Stimulated activated CD4-positive, alpha-beta T cell treated with anti-CD3 and anti-CD28 coated beads, TNF-alpha, amount 100 ng/mL, for 1 hour (primary cell): ENCODE measurements at places on chromosomes 7 and 10.
A peak's percentile ranks its signal among the peaks of the same experiment; 100 is the strongest.

DNA sequence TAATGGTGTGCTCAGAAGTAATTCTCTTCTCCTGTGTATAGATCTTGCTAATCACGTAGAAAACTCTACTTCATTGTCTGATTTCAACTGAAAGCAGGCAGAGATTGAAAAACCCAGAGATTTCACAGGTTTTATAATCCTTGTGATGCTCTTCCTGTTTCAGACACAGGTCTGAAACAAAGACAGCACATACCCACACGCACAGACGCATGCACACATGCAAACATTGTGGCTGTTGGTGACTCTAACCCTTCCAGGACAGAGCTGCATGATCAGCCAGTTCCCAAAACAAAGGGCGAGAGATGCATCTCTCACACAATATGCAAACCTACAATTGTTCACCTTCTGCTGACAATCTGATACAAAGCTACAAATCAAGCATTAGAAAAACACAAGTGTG is 11.1 kb upstream of the TFEC start:
- no peak for DNase-seq

- DNase-seq: peak; percentile 27
Measured at GRCh38 chr7:5596046-5596895, 172.6 kb upstream of the TNRC18 start.

- no peak for DNase-seq
Measured at GRCh38 chr7:13050703-13051102, 363.3 kb downstream of the ARL4A start.

GRCh38 chr10:133378251-133379096 is 588 bp upstream of the PAOX start:
- no peak for DNase-seq

- no peak for DNase-seq
Measured at GRCh38 chr7:2134740-2135139, 98.0 kb downstream of the MAD1L1 start.

GRCh38 chr10:67836488-67836887 is 1.5 kb downstream of the DNAJC12 start:
- no peak for DNase-seq

- no peak for DNase-seq
Measured at GRCh38 chr7:24885716-24886115, 94.3 kb downstream of the OSBPL3 start.

DNA sequence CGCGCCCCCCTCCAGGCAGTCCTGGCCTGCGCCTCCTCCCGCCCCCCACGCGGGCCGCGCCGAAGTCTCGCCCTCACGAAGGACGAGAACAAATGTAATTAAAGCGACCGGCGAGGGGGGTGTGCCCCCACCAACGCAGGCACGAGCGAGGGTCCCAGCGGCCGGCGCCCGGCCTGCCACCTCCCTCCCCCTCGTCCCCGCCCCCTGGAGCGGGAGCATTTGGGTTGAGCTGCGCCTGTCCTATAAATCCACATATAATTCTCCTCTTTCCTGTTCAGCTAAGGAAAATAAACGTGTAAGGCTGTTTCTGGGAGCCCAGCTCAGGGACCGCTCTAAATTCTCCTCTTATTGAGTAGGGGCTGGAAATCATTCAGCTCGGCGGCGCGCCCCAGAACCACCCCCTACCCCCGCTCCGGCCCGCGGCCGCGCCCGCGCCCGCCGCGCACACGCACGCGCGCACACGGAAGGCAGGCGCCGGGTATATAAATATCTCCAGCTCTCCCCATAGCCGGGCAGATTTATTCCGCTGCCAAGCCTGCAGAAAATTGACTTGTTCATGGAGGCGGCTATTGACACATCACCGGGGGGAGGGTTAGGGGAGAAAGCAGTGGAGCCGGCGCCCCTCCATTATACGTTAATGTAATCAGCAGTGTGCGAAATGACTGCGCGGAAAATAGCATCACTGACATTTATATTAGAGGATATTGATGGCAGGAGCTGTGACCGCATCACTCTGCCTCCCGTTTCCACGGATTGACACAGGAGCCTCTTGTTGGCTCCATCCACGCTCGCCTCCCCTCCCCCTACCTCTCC is 61.6 kb upstream of the BTRC start:
- DNase-seq: no peak

DNA sequence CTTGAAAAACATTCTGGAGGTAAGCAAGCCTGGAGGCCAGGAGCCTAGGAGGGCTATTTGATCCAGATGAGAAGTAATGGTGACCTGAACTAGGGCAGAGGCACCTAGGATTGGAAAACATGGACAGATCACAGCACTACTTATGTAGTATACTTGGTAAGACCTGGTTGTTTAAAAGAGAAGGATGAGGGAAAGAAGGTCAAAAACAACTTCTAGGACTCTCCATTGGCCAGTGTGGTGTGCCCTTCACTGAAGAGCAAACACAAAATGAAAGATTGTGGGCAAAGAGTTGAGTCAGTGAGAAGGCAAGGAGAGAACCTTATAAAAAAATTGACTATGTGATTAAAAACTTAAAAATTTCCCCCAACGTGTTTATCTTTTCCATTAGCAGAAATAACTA is 14.3 kb downstream of the ANKRD1 start:
- no peak for DNase-seq

DNA sequence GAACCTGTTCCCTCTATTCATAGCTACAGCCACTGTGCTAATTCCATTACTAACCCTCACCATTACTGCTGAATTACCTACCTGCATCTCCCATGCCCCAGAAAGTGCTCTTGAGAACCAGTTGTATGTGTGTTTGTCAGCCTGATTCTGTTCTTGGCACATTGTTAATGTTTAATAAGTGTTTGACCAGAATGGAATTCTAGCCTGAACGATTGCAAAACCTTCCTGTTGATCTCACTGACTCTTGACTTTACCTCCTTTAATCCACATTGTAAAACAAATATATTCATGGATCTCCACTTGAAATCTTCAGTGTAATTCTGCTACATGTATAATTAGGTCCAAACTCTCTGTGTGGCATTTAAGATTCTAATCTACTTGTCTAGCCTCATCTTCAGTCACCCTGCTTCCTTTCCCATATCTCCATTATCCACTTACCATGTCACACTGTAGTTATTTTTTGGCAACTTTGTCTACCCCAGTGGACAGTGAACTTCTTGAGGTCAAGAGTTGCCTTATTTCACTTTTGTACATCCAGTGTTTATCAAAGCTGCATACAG is 4.9 kb downstream of the ZNF277 start:
- no peak for DNase-seq

GRCh38 chr7:4013793-4014192 is 668.3 kb upstream of the FOXK1 start:
- no peak for DNase-seq

DNA sequence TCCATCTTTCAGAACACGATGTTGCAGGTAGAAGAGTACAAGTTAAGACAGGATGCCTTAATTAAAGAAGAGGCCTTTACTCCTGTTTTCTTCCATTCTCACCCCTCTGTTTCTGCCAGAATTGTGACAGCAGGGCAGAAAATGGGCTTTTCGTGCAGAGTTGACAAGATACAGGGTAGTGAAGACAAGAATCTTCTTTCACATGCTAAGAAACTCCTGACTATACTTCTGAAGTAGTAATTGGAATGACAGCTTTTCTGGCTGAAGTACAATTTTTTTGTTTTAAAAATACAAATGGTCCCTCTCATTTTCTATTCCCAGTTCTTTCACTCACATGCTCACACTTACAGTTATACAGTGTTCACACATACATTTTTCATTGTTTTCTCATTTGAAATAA is 22.1 kb downstream of the HDAC9 start:
- DNase-seq: no peak

- no peak for DNase-seq
Measured at GRCh38 chr7:81659697-81660395, 110.0 kb downstream of the HGF start.

- DNase-seq: no peak
Measured at GRCh38 chr7:75866489-75867389, 12.1 kb upstream of the RHBDD2 start.

GRCh38 chr7:81491573-81491972 is 278.3 kb downstream of the HGF start:
- DNase-seq: no peak

DNA sequence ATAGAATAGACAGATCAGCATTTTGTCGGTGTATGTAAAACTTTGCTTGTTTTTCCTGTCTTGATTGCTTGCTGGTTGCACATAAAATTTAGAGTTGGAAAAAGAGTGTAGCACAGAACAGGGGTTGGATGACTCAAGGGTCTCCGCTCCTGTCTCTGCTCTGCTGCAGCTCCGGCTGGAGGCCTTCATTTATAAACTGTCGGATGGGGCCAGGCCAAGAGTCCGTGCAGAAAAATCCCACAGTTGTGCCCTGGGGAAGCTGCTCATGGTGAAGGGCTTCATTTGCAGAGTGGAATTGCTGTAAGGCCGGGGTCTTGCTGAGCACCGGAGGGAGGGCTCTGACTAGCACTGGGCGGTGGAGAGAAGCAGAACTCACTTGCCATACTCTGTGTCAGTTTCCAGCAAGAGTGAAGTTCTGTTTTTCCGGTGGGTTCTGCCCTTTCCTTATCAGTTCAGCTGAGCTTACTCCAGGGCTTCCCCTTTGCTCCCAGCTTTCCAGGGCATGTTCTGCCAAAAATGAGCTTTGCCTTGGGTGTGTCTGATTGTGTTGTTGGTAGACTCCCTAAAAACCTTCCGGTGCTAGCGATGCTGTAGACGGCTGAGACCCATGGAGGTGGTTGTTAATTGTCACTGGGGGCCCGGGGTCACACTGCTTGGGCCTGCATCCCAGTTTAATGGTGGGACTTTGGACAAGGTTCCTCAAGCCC is 67.2 kb downstream of the CAMK1D start:
- no peak for DNase-seq

DNA sequence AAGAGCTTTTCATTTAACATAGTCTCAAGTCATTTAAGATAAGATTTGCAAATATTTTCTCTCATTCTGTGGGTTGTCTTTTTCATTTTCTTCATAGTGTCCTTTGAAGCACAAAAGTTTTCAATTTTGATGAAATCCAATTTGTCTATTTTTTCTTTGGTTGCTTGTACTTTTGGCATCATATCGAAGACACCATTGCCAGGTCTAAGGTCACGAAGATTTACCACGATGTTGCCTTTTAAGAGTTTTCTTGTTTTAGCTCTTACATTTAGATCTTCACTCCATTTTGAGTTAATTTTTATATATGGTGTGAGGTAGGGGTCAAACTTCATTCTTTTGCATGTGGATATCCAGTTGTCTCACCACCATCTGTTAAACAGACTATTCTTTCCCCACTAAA is 34.7 kb downstream of the TMEM270 start:
- no peak for DNase-seq

- no peak for DNase-seq
Measured at GRCh38 chr7:42843205-42843800, 68.6 kb downstream of the C7orf25 start.

- no peak for DNase-seq
Measured at GRCh38 chr7:31058122-31058521, 6.0 kb downstream of the ADCYAP1R1 start.

DNA sequence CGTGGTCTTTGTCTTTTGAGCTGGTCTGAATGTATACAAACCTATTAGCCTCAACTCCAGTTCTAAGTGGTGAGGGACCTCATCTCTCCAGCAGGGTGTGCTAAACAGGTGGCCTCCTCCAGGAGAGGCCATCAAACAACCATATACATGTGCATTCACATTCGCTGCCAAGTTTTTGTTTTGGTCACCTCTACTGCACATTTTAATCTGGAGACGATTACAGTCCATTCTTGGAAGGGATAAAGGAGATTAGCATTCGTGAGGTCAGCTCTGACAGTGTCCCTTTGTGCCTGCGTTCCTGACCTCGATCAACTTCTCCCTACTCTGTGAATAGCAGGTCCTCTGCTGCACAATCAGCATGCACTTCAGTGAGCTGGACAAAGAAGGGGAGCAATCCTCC is 60.8 kb downstream of the RHOBTB1 start:
- DNase-seq: no peak

DNA sequence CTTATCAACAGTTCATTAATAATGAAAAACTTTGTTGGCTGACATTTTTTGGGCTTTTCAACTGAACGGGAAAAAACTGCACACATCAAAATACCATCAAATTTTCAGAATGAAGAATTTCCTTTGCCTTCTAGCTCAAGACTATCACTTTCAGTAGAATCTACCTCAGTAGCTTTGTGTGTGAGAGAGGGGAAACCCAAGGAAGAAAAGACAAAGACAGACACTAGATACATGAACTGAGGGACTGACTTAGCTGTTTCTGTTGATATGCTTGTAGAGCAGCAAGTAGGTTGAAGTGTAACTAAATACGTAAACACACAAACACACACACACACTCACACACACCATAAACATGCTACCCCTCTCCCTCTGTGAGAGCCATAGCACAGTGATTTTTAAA is 257.1 kb downstream of the CDK14 start:
- DNase-seq: no peak

GRCh38 chr7:141663081-141663849 is 38.7 kb downstream of the DENND11 start:
- DNase-seq: no peak

DNA sequence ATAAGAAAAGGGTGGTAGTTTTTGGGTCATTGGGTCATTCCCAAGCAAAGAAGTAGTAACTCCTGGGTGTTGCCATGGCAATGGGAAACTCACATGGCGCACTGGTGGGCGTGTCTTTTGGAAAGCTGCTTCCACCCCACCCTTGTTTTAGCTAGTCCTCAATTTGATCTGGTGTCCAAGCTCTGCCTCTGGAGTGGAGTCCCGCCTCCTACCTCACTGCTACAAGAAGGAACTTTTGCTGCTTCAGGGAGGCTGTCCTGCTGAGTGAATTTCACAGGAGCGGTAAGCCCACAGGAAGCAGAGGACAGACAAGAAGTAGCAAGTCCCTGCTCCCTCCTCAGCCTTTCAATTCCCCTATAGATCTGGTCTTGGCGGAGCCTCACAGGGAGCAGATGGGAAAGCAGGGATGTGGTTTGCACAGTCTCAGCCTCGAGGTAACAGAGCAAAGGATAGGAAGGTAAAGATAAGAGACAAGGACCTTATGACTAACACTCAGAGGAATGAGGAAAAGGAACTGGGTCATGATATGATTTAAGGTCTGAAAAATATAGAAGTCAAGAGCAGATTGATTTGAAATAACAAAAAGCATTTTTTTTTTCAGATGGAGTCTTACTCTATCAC is 700.3 kb downstream of the TNS3 start:
- DNase-seq: no peak

GRCh38 chr7:80869821-80870751 is 48.8 kb downstream of the SEMA3C start:
- no peak for DNase-seq

GRCh38 chr10:32190890-32191491 is 134.8 kb upstream of the KIF5B start:
- no peak for DNase-seq

DNA sequence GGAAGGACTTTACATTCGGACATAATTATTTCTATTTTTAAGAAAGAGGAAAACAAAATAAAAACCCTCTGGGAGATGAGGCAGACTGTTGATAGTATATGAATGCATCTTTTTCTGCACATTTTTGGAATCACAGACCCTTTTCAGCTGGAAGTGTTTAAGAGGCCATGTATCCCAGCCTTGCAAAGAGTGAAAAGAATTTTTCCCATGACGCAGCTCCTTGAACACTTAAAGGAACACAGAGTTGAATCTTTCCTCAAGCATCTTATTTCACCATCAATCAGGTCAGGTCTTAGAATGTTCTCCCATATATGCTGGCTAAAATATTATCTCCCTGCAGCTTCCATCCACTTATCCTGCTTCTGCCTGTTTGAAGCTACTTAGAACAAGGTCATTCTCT is 45.9 kb upstream of the PAPSS2 start:
- no peak for DNase-seq

- no peak for DNase-seq
Measured at GRCh38 chr7:31747553-31747952, 60.5 kb downstream of the PPP1R17 start.

GRCh38 chr10:34280599-34281374 is 534.3 kb downstream of the PARD3 start:
- no peak for DNase-seq
